NCI-H2171 treated with DMSO at 0.1 percent for 48 hours (cell line): ENCODE measurements at places on chromosomes 13 and 19.

GRCh38 chr19:54412877-54413276, 2.4 kb upstream of the TTYH1 start:
- no peak for DNase-seq

DNA sequence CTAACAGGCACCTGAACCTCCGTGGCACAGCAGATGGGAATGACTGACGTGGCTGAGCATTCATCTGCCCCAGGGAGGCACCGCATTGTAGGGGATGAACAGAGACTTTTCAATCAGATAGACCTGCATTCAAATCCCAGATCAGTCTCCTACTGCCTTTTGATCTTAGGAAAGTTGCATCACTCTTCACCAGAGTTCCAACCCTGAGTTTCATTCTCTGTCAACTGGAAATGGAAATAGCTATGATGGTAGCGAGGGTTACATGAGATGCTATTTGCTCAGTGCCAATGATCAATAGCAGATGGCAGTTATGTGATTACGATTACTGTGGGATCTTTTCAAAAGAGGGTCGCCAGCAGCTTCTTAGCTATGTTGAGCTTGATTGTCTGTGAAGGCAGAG, 189.3 kb upstream of the RFC3 start:
- DNase-seq = peak; percentile 13

DNA sequence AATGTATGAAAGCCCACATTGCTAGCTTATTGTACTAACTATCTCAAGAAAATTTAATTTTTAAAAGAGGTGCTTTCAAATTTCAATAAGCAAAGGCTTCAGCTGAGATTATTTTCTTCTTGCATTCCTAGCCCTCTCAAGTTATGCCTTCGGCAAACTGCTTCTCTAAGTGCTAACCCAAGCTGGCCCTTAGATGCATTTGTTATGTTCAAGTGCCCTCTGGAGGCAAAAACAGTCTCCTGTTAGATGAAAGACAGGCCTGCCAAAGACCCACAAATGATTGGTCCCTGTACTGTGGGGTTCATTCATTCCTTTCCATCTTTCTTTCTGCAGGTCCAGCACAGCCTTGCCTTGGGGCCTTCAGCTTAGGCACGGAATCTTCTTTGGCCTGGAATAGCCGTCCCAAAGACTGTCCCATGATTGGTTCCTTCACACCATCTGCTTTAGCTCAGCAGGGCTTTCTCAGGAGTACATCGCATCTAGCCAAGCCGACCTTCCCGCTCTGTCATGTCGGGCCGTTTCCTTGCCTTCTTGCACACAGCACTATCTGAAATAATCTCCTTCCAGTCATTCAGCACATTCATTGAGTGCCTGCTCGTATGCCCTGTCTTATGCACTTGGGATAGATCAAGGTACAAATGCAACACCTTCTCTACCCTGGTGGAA, 26.4 kb upstream of the TPTE2 start:
- DNase-seq = peak; percentile 1

DNA sequence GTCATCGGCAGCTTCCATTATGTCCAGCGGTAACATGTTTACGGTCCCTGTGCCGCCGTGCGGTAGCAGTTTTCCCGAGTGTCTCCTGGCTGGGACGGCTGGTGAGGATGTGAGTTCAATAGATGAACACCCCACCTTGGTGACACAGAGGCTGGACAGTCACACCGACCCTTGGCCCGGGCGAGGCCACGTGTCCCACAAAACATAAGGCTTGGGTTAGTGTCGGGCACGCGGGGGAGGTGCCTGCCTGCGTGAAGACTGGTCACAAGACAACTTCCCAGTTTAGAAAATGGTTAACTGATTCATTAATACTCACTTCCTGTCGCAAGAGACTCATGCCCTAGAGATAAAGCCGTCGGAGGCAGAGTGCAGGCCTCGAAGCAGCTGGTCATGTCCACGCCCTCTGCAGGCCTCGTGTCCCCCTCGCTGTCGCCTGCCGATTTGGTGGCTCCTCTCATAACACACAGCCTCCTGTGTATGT, 17.2 kb downstream of the RASA3 start:
- DNase-seq = no peak

DNA sequence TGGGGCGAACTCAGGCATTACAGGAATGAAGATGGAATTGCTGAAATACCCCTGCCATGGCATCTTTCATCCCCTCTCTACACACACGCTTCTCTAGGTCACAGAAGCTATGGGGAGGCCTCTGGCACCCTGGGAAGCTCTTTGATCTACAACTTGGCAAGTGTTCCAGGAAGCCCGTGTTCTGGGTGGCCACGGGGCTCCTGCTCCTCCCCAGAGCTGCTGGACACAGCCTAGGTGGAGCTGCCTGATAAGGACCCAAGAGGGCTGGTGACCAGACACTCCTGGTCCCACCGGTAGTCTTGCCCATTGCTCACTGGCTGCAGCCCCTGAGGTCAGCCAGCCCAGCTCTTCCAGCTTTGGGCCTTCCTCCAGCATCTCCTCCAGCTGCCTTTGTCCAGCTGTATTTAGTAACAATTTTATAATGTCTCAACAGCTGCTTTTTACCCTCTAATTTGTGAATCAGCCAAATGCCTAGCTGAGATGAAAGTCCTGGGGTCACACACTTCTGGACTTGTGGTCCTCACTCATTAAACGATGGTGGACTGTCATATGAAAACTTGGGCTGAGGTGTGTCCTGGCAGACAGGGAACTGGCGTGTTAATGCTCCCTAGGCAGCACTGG, 72.8 kb upstream of the SPATA13 start:
- DNase-seq = no peak

DNA sequence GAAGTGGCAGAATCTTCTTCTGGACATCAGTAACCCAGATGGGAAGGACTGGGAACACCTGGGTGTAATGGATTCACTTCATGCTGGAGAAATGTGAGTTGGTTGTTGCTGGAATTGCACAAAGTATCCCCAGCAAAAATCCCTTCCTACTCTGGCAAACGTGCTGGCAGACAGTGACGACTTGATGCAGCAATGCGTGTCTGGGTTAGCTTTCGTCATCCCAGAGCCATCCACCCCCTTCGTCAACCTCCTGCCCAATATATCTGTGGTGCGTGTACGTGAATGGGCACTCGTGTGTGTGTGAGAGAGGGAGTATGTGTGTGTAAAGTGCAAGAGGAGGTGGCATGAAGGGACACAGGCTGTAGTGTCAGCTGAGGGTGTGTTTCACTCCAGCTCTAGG, 70.9 kb downstream of the TM9SF2 start:
- no peak for DNase-seq

- DNase-seq = no peak
These were observed 614.5 kb downstream of the TBC1D4 start for GRCh38 chr13:74867460-74867859.

DNA sequence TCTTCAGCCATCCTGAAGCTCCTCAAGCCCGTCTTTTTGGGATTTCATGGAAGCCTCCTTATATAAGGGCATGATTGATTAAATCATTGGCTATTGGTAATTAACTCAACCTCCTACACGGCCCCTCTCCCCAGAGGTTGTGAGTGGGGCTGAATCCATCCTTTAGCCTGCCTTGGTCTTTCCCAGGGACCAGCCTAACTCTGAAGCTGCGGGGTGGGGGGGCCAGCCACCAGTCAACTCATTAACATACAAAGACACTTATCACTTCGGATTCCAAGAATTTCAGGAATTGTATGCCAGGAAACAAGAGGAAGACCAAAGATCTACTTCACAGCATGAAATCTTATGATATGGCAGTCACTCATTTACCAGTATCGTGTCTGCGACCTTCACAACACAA, 9.9 kb downstream of the COL4A1 start:
- no peak for DNase-seq

DNA sequence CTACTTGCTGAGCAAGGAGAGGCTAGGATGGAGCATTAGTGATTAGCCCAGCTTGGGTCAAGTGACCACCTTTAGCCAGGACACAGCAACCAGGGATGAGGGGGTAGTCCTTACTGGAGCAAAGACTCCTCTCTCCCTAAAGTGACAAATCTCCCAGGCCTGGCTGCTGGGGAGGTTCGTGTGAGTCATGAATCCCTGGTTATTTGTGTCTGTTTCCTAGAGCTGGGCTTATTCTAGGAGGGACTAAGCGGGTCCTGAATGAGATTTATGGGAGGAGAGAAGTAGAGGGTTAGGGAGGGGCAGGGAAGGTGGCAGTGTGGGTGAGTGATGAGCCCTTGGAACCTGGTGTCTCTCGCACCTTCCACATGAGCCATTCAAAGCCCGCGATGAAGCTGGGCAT, 487.3 kb downstream of the TSHZ3 start:
- DNase-seq = no peak
